ENCODE measurements at places on chromosomes 11 and 22.

- DNase-seq = no peak
These were observed 25.9 kb downstream of the IGSF9B start for GRCh38 chr11:133930767-133931448.

DNA sequence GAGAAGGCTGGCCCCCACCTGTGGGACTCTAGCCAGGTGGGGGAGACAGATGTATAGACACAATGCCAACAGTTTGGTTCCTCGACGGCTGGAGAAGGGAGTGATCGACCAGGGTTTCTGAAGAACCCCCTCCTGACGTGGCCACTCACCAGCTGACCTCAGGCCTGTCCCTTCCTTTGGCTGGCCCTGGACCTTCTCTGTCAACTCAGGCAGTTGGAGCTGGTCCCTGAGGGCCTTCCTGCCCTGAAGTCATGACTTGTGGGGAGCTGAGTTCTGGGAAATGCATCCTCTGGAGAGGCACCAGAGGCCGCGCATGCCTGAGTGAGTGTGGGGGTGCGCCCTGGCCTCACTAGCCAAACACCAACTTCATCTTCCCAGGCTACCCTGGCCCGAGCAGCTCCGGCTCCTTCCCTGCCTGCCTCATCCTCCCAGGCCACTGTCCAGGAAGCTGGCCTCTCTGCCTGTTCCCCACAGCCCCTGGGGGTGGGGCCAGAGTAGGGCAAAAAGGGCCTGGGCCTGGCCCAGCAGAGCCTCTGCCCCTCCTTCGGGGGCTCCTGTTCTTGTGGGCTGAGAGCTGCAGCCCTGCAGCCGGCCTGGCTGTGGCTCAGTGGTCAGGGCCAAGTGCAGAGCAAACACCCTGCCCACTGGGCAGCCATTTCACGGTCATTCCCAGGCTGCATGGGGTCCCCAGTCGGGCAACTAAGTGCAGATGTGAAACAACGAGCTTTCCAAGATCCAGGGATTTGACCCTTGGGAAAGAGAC, 23.6 kb downstream of the TXN2 start:
- DNase-seq = no peak

GRCh38 chr22:33007485-33007884, 50.7 kb downstream of the SYN3 start:
- no peak for DNase-seq

DNA sequence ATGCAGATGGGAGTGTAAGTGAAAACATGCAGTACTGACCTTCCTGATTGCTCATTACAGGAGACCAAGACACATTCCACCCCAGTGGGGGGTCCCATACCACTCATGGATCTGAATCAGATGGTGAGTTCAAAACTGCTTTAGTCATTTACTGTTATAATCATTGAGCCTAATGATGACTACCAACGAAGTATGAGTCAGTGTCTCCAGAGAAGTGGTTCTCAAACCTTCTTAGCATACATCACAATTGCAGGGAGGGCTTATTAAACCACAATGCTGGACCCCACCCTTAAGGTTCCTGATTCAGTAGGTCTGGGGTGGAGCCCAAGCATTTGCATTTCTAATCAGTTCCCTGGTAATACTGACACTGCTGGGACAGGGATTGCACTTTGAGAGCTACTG, 75.8 kb downstream of the CD44 start:
- peak; percentile 94 for DNase-seq

GRCh38 chr11:68531129-68531693, 70.7 kb downstream of the PPP6R3 start:
- no peak for DNase-seq

GRCh38 chr11:709109-709997, 3.3 kb downstream of the EPS8L2 start:
- DNase-seq = no peak

Data from LHCN-M2 (cell line).